Fibroblast of the aortic adventitia (primary cell): ENCODE measurements at places on chromosomes 1 and 21. TPM values are rescaled to one million over a fixed set of nuclear protein-coding genes. Genes with fewer than 3 reads are reported as not detected.
A peak's percentile ranks its signal among the peaks of the same experiment; 100 is the strongest.

- peak; percentile 46 for DNase-seq
Observed at GRCh38 chr1:34858901-34859445, 576 bp downstream of the SMIM12 start.

- no peak for DNase-seq
Observed at GRCh38 chr1:227242811-227243682, 75.2 kb downstream of the CDC42BPA start.

DNA sequence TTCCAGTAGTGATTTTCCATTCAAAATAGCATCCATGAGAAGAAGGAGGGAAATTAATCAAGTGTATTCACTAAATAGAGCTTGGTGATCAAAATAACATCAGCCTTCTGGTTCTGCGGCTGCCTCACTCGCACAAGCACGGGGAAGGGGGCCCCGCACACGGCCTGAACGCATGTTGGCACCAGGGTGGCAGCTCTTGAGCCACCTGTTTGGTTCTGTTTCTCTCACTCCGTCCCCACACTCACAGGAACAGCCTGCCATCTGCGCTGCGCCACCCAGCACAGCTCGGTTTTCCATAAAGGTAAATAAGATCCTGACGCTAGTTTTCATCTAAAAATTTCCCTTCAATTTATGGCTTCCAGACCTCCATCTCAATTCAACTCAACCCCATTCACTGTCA lies 49.4 kb downstream of the TIAM1 start:
- DNase-seq = no peak

- no peak for DNase-seq
Observed at GRCh38 chr21:40284409-40284808, 417.2 kb downstream of the PCP4 start.

- DNase-seq = no peak
Observed at GRCh38 chr1:100344774-100345173, 7.5 kb upstream of the CDC14A start.

The IGSF9 gene
- total RNA-seq = 2.0 TPM in 1 of 2 replicates, not detected in the other

The TSHB gene
- not detected in 2 replicates for total RNA-seq
